Fibroblast of the conjunctiva (primary cell): ENCODE measurements at places on chromosomes 3 and 15.

DNA sequence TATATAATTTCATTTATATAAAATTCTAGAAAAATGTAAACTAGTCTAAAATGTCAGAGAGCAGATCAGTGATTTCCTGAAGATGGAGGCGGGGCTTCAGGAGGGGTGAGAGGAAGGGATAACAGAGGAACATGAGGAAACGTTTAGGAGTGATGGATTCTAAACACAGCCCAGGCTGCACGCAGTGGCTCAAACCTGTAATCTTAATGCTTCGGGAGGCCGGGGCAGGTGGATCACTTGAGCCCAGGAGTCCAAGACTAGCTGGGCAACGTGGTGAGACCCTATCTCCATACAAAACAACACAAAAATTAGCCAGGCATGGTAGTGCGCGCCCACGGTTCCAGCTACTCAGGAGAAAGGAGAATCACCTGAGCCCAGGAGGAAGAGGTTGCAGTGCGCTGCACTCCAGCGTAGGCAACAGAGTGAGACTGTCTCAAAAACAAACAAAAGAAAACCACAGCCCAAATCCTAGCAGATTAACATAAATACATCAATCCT lies 18.0 kb upstream of the IQCF1 start:
- no peak for DNase-seq

- no peak for DNase-seq
Measured at GRCh38 chr15:99015698-99016568, 8.3 kb upstream of the PGPEP1L start.

DNA sequence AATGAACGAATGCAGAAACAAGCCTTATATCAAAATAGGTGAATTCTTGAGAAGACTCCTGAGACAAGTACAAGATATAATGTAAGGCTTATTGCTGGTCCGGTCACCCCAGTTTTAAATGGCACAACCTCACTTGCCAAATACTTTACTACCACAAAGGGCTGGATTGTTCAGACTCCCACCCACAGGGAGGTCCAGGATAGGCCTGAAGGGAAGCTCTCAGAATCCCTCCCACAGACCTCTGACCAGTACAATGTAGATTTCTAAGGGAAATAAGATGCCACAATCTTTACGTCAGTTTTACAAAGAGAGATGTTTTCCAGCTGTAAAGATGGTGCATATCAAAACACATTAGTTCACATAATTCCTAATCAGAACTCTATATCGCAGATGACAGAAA lies 577.7 kb upstream of the ADAMTS9 start:
- no peak for DNase-seq

DNA sequence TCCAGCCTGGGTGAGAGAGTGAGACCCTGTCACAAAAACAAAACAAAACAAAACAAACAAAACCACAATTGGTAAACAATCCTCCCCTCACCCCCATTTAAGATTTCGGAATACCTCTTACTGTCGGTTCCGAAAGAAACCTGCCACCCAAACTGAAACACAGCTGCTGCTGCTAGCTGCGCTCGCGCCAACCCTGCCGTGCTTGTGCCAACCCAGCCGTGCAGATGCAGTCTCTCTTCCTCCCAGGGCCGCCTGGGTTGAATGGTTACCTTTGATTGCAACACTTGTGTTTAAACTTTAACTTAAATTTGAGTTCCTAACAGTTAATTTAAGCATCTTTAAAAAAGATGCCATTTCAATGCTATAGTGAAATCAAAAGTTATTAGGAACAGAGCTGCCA lies 28.5 kb upstream of the SPTBN5 start:
- no peak for DNase-seq

GRCh38 chr3:65532215-65532614 lies 506.5 kb downstream of the MAGI1 start:
- no peak for DNase-seq

DNA sequence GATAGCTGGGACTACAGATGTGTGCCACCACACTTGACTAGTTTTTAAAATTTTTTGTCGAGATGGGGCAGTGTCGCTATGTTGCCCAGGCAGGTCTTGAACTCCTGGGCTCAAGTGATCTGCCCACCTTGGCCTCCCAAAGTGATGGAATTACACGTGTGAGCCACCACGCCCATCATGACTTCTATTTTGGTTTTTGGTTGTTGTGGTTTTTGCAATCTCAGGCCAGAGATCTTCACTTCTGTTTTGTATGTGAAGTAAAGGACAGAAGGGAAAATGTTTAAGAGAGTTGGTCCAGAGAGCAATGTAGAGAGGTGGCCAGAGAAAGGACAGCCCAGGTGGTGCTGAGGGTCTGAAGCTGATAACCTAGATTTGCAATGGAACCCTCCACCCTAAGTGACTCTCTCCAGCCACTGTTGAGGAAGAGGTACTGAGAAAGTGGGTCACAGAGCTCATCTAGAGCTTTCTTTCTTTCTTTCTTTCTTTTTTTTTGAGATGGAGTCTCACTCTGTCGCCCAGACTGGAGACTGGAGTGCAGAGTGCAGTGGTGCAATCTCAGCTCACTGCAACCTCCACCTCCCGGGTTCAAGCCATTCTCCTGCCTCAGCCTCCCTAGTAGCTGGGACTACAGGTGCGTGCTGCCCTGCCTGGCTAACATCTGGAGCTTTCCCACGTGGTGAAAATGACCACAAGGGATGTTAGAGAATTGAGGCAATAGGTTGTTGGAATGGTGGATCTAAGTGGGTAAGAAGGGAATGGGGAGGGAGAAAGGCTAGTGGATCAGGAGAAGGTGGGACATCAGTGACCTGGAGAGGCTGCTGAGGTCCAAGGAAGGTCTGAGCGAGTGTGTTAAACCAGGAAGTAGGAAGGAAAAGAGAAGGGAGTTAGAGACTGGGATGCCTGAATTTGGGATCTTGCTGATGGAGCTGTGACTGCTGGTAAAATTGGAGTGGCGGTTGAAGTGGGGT lies 22.4 kb upstream of the SEMA4B start:
- DNase-seq, result no peak
